ENCODE measurements at places on chromosomes 2 and 18.

GRCh38 chr2:231337807-231338759, 57.4 kb upstream of the B3GNT7 start:
- DNase-seq = no peak

DNA sequence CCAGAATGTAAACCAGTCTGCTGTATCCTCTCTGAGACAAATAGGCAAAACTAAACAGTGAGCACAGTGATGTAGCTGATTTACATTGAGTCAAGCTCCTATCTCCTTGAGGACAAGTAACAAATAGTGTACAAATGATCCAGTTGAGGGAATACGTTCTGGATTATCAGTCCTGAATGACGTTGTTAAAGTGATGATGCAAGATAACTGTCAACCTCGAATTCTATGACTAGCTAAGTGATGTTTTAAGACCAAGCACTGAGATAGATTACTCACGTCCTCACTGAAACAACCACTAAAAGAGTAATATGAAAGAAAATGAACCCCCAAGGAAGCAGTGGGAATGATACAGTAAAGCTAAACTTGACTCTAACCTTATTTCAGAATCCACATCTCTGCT, 46.8 kb downstream of the SMC6 start:
- no peak for DNase-seq

DNA sequence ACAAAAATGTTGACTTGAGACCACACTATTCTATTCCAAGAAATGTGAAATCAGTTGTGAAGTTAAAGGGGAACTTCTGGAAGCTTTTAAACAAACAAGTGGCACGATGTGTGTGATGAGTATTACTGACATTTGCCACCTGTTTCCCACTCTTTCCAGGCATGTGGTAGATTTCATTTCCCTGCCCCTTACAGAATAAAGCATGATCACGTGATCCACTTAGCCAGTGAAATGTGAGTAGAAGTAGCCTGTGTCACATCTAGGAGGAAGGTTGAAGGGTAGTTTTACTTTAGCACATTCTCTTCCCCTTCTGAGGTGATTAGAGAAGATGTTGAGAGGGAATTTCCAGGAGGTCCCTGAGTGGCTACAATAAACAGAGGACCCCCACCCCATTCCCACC, 3.8 kb downstream of the COL4A4 start:
- no peak for DNase-seq

DNA sequence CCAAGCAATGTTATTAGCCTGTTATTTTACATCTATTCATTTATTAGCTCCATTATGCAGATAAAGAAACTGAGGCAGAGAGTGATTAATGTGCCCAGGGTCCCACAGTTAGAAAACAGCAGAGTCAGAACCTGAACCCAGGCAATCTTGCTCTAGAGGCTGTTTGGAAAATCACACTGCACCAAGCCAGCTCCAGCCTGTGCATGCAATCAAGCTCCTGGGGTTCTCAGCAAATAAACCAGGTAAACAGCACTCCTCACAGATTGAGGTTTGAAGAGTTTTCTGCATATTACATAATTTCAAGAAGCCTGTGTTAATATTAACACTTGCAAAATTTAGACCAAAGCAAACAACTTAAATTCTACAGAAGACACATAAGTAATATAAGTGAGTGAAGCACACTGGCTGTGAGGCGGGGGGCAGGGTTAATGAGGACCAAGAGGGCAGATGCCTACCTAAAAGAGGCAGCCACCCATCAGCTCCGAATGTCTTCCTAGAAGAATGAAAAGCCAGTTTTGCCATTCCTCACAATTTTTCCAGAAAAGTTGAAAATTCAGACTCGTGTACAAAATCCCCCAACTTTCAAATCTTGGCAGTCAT, 35.4 kb downstream of the CACNB4 start:
- no peak for DNase-seq

DNA sequence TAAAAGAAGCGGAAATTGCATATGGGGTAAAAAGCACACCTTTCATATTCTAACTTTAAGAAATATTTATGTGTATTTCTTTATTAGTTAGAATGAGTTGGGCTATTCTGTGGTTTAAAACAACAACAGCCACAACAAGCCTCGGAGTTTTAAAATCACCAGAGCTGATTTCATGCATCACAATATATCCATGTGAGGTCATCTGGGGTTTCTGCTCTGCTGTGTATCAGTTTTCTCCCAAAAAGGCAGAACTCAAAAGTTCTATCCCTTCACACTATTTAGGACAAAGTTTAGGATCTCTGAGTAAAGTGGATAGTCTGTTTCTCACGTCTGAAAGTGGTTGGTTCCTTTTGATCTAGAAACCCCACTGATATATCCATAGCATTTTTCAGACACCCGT, 601.5 kb upstream of the GCFC2 start:
- DNase-seq = no peak

DNA sequence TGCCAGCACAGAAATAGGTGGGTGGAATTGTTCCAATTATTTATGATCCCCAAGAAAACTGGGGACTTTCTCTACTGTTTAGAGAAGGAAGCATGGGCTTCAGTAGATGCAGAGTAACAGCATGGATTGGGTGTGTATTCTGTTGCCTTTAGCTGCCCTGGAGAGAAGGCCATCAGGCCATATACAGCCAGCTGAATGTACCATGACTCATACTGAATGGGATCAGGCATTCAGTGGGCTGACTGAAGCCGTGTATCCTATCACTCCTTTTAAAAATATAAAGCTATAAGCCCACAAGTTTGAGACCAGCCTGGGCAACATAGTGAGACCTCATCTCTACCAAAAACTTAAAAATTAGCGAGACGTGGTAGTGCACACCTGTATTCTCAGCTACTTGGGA, 16.7 kb upstream of the PLEKHM3 start:
- no peak for DNase-seq

- no peak for DNase-seq
Observed at GRCh38 chr18:55334875-55335274, 253.1 kb downstream of the TCF4 start.

DNA sequence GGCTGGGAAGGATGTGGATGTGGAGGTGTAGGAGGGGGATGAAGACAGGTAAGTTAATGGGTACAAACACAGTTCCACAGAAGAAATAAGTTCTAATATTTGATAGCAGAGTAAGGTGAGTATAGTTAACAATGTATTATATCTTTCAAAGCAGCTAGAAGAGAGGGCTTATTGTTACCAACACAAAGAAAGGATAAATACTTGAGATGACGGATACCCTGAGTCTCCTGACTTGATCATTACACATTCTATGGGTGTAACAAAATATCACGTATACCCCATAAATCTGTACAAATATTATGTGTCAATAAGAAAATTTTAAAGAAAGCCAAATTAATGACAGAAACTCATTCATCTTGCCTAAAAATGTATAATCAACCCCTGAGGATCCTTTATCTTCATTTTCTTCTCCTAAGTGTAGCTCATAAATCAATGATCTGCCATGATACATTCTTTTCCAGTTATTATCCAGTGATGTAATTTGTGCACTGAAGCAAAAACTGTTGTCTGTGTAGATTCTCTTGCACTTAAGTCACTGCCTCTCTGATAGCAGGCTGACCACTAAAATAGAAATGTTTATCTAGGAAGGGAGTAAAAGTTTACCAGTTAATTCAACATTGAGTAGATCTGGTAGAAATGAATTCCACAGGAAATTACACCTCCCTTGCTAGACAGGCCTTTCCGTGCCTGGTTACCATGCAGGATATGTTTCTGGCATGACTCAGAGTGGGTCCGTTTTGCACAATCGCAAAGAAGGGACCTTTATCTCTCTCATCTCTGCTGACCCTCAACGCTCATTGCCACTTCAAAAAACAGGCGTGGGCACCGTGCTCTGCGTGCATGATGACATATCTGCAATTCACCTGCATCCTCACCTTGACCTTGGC, 249.7 kb upstream of the NCKAP5 start:
- no peak for DNase-seq

- no peak for DNase-seq
Observed at GRCh38 chr2:151886241-151886640, 58.0 kb upstream of the ARL5A start.

- no peak for DNase-seq
Observed at GRCh38 chr2:50597206-50597605, 434.7 kb downstream of the NRXN1 start.

- no peak for DNase-seq
Observed at GRCh38 chr2:234793212-234793785, 158.5 kb upstream of the SH3BP4 start.

DNA sequence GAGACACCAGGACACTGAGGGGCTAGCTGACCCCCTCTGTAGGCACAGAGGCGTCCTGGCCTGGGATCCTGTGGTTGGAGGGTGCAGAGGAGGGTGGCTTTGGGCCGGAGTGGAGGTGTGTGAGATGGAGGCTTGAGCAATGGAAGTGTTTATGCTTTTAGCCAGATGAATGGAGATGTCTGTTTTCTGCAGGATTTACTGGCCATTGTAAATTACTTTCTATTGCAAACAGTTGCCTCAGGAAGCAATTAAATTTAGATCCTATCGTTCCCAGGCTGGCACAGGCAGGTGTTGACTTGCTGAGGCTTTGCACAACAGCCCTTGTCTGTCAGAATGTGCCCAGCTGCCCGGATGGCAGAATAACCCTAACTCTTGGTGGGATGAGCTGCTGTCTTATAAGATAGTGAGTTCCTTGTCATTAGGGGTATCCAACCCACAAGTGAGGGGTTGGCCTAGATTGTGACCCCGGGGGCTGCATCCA, 1.8 kb upstream of the ARID5A start:
- no peak for DNase-seq

- DNase-seq = no peak
Observed at GRCh38 chr2:28470759-28471158, 25.1 kb upstream of the PLB1 start.

- DNase-seq = no peak
Observed at GRCh38 chr2:5493256-5493655, 198.9 kb upstream of the SOX11 start.

DNA sequence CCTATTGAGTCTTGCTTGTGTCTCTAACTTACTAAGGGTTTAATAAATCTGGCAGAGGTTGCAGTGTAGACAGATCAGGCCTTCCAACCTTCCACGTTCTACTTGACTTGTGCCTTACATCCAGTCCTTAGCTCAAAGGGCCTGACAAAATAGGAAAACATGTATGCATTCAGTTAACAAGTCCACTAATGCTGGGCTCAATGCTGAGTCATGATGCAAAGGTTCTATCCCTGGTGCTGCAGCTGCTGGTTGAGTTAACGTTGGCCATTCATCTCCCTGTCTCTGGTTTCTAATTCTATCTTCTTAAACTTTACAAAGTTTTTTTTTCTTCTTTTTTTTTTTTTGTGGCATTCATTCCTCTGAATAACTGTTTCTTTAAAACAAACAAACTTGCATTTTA, 46.3 kb upstream of the ITGB6 start:
- no peak for DNase-seq

DNA sequence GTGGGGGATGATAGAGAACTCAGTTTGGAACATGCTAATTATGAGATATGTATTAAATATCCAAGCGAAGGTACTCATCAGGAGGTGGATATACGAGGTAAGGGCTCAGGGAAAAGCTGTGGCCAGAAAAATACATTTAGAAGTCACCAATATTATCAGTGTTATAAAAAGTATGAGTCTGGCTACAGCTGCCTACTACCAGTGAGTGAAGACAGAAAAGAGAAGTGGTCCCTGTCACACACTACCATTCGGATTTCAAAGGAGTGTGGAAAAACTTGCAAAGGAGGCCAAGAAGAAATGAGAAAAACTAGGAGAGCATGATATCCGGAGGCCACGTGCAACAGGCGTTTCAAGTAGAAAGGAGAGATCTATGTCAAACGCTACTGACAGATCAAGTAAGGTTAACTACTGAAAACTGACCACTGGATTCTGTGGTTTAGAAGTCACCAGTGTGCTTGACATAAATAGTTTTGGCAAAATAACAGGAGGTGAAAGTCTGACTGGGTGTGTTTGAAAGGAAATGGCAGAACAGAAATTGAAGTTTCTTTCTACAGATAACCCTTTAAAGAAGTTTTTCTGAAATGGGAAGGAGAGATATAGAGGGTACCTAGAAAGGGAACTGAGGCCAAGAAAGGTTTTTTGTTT, 118.7 kb upstream of the DNMT3A start:
- no peak for DNase-seq

- DNase-seq = no peak
Observed at GRCh38 chr18:25234740-25235345, 117.1 kb downstream of the ZNF521 start.

- no peak for DNase-seq
Observed at GRCh38 chr2:7601990-7602389, 684.8 kb downstream of the RNF144A start.

DNA sequence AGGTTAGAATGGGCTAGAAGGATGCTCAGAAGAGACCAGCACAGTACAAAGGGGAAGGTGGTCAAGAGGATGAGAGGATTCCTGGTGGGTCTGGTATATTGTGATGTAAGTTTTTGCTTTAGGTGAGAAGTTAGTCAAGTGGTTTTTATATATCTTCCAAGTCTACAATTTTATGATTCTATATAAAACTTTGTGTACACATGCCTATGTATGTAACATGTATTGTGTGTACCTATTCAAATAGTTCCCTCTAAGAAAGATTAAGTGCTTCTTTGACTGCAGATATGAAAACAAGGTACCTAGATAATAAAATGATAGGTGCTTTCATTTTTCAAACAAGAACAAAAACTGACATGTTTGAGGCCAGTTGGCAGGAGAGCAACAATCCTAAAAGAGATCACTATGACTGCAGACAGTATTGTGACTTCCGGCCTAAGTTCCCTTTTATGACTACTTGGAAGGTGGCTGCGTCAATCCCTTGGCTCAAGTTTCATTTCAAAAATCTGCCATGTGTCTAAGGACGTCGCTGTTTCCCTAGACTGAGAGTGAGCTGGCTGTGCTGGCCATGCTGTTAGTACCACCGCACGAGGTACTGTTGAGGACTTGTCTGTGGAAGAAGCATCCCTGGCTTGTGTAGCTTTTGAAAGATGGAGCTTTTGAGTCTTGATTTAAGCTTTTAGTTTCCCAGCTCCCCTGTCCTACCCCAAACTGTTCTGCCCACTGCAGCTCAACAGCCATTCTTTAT, 123.1 kb downstream of the PRPF40A start:
- no peak for DNase-seq

DNA sequence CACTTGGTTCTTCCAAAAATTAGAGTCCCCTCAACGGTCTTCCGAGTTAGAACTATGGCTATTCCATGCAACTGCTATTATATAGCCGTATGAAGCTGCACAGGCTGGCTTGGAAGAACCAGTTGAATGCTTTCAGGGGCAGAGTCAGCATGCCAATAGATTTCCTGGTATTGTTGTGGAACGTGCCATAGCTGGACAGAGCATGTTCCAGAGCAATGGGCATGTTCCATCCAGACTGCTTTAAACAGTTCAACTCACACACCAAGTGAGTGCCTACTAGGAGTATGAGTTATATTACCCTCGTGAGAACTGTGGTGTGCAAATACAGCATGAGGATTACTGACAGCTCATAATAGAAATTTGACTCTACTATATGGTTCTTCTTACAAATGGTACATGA, 682.0 kb downstream of the SATB2 start:
- DNase-seq = no peak

GRCh38 chr2:227796045-227796711, 17.5 kb upstream of the CCL20 start:
- no peak for DNase-seq

DNA sequence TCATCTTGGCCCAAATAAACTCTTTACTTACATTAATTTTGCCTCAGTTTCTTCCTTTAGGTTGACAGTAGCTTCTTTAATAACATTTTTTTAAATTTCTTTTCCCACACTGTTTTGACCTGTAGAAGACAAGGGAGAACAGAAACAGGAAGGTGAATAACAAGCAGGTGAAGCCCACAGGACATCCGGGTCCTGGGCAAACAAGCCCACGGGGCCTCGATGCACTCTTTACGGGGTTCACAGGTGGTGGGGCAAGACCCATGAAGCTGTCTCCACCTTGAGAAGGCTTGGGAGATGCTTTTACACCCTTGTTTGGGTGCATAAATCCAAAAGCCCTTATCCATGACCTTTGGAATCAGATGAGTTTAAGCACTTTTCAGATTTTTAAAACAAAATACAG, 301.0 kb upstream of the MGAT5 start:
- no peak for DNase-seq
